Aorta (tissue), 5 donors: ENCODE measurements at places on chromosomes 12 and 14. TPM values are rescaled to one million over a fixed set of nuclear protein-coding genes. Genes with fewer than 3 reads are reported as not detected.
A peak's percentile ranks its signal among the peaks of the same experiment; 100 is the strongest.

DNA sequence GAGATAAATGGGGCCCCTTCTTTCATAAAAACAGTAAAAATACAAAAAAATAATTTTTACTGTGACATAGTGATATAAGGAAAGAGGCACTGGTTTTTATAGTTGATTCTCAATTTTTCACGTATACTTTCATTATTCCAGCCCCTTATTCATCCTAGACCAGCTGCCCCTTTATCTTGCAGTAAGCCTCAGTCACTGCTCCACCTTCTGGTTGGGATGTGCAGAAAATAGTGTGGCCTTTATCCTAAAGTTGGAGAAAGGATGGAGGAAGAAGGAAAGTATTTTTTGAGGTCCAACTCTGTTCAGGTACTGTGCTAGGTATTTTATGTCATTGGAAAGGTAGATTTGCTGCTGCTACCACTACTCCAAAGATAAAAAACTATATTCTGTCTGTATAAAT is 172.7 kb downstream of the ANO6 start:
- peaks cover 3% of the 10 kb centered on the region for H3K36me3 ChIP-seq
- DNase-seq = no peak
- H3K27me3 ChIP-seq = no peaks in the 10 kb centered on the region
- H3K4me3 ChIP-seq = no peak overlapping the region

The DHH gene
- total RNA-seq = 3.6 TPM

- H3K4me3 ChIP-seq = no peak overlapping the region
- H3K36me3 ChIP-seq = no peaks in the 10 kb centered on the region
- no peak overlapping the region for H3K27ac ChIP-seq
- no peaks in the 10 kb centered on the region for H3K27me3 ChIP-seq
Measured at GRCh38 chr12:14317362-14318146, 47.9 kb upstream of the ATF7IP start.

DNA sequence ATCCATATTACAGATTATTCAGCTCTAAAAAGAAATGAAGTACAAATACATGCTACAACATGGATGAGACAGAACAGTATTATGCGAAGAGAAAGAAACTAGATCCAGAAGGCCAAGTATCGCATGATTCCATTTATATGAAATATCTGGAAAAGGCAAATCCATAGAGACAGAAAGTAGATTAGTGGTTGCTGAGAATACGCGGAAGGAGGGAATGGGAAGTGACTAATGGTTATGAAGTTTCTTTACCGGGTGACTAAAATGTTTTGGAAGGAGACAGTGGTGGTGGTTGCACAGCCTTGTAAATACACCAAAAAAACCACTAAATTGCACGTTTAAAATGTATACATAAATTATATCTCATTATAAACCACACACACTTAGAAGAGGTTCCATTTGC is 12.5 kb downstream of the PRDM4 start:
- peaks cover 11% of the 10 kb centered on the region for H3K36me3 ChIP-seq
- no peak for DNase-seq
- peaks cover 2% of the 10 kb centered on the region for H3K4me1 ChIP-seq
- H3K27me3 ChIP-seq = no peaks in the 10 kb centered on the region

DNA sequence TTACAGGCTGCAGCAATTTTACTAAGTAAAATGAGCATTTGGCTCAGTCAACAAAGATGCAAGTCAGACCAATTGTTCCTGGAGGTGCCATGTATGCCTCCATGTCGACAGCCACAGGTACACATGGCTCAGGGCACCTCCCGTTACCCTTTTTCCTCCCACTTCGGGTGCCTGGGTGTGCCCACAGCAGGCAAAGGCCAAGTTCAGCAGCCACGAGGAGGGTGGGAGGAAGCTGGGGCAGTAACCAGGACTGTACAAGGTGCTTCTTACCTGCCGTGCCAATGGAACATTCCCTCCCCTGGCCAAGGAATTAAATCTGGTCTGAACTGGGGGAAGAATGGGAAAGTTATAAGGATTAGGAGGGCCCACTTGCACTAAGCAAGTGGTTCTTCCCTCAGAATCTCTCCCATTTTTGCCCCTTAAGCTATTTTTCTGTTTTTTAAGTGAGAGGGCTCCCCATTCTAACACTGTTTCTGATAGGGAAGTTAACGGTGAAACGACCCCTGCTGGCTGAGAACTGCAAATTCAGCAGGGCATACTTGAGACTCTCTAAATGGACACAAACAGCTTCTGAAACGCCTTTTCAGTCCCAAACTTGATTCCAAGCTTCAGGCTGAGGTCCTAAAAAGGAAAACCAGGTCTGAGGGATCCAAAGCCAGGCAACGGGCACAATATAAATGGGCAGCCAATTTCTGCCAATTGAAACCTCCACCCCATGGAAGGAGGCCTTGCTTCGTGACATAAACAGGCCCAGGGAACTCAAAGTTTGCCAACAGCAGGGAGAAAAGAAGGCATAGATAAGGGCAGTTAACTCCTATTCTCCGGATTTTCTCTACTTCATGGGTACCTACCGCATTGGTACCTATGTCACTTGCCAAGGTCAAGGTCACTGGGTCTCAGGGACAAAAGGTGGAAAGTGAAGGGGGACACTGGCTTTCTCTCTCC is 24.8 kb downstream of the CLECL1 start:
- H3K4me1 ChIP-seq = no peaks in the 10 kb centered on the region
- DNase-seq = peak; percentile 68
- no peaks in the 10 kb centered on the region for H3K36me3 ChIP-seq
- H3K27ac ChIP-seq = no peak overlapping the region
- no peak overlapping the region for H3K4me3 ChIP-seq

DNA sequence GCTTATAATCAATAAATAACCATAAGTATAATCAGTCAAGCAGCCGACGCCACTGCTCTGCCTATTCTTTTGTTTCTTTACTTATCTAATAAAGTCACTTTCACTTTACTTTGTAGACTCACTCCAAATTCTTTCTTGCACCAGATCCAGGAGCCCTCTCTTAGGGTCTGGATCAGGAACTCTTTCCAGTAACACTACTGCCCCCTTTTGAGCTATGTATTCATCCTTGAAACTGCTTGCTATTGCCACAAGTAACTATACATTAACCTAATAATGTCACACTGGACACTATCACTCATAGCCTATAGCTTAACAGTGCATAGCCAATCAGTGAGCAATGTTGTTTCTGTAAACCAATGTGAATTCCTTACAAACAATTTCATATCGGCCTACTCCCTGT is 2.8 kb upstream of the NID2 start:
- H3K4me1 ChIP-seq = peaks cover 2% of the 10 kb centered on the region
- DNase-seq = no peak
- no peak overlapping the region for H3K4me3 ChIP-seq
- H3K27ac ChIP-seq = no peak overlapping the region
- H3K36me3 ChIP-seq = no peaks in the 10 kb centered on the region

The MYBPC1 gene
- not detected for total RNA-seq
